MCF 10A (cell line): ENCODE measurements at places on chromosomes 2 and 18.

DNA sequence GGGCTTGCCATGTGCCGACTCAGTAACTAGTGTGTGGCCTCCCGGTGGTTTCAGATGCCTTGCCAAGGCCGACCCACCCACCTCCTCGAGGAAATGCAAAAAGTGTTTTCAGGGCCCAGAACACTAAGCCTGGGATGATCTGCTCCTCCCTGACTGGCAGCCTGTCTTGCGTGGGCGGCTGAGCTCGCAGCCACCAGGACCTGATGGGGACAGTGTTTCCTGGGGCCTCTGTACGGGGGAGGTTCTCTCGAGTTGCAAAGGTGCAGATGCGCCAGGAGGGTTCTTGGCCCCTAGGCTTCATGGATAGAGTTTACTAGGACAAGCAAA lies 85.2 kb downstream of the GLI2 start:
- DNase-seq: no peak

DNA sequence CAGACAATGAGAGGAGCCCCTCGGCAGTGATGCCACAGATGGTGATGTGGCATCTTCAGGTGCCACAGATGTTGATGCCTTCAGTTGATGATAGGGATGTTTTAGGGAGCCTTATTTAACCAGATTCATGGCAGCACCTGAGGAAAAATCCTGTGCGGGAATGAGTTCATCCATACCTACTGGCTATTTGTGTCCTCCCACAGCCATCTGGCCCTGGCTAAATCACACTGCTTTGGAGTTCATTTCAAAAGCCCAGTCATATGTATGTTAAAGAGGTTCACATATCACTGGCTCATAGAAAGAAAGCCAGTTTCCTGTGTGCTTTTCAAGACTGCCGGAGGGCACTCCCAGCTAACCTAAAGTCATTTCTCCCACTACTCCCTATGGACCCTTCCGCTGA lies 131.3 kb downstream of the MCFD2 start:
- no peak for DNase-seq

- no peak for DNase-seq
Observed at GRCh38 chr2:31246184-31246852, 12.4 kb downstream of the EHD3 start.

DNA sequence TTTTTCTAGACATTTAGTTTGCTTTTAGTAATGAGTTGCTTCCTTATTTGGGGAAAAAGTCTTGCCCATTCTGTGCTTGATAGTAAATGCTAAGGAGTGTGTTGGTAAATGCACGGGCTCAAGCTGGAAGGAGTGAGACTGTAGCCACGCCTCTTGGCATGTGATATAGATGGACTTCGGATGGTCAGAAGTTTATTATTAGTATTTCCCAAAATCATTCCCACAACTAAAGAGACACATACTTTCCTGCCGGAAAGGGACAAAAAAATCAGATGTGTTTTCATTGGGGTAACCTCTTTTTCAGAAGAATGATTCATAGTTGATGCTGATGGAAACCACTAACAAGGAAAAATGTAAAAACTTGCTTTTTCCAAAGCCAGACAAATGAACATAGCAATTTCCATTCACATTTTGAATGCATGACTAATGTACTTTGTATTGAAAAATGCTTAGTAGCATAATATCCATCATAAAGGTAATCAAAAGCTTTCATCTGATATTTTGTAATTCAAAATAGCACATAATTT lies 133.2 kb downstream of the ZNF532 start:
- DNase-seq: peak; percentile 55

GRCh38 chr18:73987247-73987980 lies 160.2 kb downstream of the FBXO15 start:
- DNase-seq: peak; percentile 48

- no peak for DNase-seq
Observed at GRCh38 chr2:67752199-67752598, 310.6 kb downstream of the C1D start.

GRCh38 chr2:212136216-212136795 lies 402.3 kb downstream of the ERBB4 start:
- no peak for DNase-seq

GRCh38 chr2:46239175-46239846 lies 57.9 kb upstream of the EPAS1 start:
- no peak for DNase-seq

- DNase-seq: no peak
Observed at GRCh38 chr2:150617351-150617978, 130.0 kb upstream of the RND3 start.

DNA sequence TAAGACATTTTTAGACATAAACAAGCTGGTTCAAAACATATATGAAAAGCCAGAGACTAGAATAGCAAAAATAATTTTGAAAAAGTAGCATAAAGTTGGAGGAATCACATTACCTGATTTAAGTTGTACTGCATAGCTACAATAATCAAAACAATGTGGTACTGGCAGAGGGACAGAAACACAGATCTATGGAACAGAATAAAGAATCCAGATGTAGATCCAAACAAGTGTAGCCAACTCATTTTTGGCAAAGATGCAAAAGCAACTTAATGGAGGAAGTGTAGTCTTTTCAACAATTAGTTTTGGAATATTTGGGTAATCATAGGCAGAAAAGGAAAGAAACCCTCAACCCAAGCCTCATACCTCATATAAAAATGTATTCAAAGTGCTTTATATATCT lies 278.7 kb upstream of the ZNF521 start:
- no peak for DNase-seq

DNA sequence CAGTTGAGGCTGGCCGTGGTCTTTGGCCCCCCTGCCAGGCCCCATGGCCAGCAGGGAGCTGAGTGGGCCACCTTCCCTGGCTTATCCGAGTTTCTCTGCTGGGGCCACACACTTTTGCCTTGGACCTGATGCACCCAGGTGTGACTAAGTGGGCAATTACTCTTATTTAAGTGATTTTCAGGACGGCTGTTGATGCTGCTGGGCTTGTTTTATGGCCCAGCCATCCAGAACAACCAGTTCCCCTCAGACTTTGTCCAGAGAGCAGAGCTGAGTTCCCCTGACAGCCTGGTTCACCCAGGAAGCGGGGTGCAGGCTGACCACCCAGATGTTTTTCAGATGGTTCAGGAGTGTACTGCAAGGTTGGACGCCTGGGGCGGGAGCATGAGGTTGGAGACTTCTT lies 68.8 kb downstream of the GLI2 start:
- no peak for DNase-seq

GRCh38 chr2:109446278-109447131 lies 167.3 kb downstream of the SEPTIN10 start:
- DNase-seq: no peak

DNA sequence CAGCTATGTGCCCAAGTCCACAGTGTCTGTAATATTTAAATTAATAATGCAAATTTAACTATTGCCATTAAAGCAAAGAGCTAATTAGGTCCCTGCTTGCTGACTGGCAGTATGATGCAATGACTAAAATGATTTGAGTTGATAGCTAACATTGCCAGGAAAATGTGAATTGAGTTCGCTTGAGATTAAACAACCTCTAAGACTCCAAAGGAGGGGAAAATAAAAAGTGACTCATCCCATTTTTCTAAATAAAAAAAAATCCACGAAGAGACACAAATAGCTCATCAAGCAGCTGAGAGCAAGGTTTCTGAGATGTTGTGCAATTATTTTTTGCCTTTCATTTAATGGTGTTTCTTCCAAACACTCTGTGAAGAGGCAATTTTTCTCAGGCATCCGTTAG lies 413.0 kb downstream of the MTX2 start:
- peak; percentile 40 for DNase-seq

DNA sequence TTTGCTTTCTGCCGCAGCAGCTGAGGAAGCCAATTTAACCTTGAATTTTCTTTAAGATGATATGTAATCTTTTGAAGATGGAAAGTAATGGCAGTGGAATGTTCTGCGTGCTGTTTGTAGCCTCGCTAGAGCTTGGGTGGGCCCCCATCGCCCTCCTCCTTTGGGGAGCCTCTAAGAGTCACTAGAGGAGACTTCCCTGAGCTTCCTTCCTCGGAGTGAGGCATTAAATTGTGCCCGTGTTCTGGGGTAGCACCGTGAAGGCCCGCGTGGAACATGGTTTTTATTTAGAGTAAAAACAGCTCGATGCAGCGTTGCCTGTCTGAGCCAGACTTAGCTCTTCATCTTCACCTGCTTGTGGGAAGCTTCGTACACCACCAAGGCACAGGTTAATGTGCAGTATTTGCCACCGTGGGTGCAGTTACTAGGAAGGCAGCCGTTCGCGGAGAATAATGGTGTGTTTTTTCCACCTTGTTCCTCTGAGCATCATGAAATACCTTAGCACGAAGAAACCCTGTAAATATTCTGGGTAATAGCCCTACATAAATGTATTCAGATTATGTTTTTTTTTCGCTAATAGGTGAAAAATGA lies 38.5 kb downstream of the NCK2 start:
- DNase-seq: no peak

DNA sequence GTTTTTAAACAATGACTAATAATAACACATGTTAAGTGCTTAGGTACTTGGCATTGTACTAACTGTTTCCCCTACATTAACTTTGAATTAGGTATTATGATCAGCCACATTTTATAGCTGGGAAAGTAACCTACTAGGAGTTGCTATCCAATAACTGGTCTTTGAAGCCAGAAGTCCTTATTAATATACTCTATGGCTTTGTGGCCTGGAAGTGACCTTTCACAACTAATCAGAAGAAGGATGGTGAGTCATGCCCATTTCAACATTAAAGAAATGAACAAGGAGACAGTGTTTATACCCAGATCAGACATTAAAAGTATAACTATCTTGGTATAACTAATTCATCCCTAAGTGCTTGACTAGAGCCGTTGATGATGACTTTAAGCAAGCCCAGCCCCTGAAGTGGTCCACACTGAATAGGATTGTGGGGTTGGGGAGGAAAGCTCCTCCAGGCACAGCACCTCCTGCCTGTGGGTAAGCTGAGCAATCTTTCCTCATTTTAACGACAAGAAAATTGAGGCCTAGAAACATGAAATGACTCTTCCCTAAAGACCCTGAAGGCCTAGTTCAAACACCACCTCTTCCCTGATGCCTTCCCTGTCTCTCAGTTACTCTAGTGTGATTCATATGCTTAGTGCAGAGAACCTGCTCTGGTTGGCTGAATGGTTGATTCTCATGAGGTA lies 71.6 kb upstream of the RFX8 start:
- DNase-seq: peak; percentile 75

DNA sequence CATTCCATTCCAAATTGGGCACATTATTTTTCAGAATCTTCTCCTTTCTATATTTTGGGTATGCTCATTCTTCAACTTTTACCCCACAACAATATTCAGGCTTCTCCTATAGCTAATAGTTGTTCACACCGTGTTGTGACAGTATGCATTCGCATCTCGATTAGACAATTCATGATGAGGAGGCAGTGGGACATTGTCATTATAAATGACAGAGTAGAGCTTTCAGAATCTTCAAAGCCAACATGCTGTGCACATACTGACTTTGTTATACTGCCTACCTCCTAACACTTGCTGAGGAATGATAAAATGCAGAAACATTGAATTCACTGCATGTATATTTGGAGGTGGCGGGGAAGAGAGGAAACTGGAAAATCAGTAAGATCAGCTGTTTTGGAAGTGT lies 714.2 kb downstream of the SUCLG1 start:
- no peak for DNase-seq

- no peak for DNase-seq
Observed at GRCh38 chr2:17101596-17101995, 416.6 kb downstream of the RAD51AP2 start.

GRCh38 chr18:41955688-41956087 lies 654 bp downstream of the PIK3C3 start:
- DNase-seq: peak; percentile 1

DNA sequence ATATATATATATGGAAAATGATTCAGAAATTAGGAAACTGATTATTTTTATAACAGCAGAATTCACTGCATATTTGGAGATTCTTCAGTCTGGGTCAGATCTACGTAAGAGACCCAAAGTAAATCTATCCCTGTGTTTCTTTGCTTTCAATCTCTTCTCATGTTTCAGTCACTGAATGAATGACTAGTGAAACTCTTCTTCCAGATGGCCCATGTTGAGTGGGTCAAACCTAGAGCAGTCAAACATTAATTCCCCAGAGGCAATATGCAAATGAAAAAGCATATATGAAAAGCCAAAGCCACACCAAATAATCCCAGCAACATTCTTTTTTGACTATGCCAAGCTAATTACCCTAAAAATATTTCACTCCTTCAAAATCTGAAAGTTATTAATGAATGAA lies 317.3 kb downstream of the RBM43 start:
- DNase-seq: no peak

GRCh38 chr18:25979369-25980040 lies 110.9 kb downstream of the SS18 start:
- no peak for DNase-seq

- no peak for DNase-seq
Observed at GRCh38 chr2:150292807-150293206, 194.7 kb downstream of the RND3 start.

- DNase-seq: peak; percentile 11
Observed at GRCh38 chr18:57585855-57586250, 649 bp downstream of the FECH start.

DNA sequence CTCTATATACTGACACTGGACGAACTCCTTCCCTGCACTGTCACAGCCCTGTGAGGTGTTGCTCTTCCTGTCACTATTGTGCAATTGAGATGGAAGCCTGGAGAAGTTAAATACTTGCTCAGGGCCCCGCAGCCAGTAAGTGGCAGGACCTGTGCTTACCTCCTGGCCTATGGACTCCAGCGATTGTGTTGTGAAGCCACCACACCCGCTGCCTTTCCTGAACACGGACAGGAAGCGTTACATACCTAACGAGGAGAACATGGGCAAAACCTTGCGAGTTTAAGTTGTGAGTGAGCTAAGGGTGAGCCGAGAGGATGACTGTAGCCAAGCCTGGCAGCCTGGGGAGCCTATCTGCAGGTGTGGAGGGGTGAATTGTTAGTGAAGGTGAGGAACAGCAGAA lies 26.1 kb downstream of the RAB31 start:
- DNase-seq: peak; percentile 67

GRCh38 chr2:40592218-40592617 lies 140.3 kb upstream of the SLC8A1 start:
- DNase-seq: no peak

DNA sequence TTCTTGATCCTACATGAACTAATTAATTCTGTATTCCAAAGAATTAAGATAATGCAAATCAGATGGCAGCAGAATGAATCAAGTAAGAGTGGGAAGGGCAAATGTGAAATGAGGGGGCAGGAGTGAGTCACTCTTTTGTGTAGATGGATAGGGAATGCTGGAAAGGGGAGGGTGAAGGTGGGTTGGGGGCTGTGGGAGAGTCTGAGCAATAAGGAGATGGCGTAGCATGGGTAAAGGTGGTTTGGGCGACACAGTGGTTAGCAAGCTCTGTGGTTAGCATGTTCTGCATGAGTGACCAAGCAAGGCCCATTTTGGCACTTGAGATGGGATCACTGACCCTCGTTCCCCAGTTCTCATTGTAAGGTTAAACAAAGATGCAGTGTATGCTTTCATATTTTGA lies 20.4 kb downstream of the GPD2 start:
- no peak for DNase-seq

DNA sequence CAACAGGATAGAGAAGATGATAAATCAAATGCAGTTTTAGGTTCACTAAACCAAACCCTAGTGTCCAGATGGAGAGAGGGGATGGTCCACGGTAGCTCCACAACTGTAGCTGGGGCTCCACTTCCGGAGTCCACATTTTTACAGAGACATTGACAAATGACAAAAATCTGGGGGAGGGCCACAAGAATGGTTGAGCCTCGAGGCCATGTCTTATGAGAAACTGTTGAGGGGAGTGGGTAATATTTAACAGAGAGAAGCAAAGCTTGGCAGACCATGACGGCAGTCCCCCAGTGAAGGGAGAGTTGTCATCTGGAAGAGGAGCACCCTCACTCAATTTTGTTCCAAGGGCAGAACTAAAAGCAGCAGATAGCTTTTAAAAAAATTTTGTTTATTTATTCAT lies 17.6 kb upstream of the EPHA4 start:
- no peak for DNase-seq
